ENCODE measurements at places on chromosomes 11 and 22.

- DNase-seq: no peak
These were observed 34.9 kb upstream of the NFRKB start for GRCh38 chr11:129930296-129930695.

DNA sequence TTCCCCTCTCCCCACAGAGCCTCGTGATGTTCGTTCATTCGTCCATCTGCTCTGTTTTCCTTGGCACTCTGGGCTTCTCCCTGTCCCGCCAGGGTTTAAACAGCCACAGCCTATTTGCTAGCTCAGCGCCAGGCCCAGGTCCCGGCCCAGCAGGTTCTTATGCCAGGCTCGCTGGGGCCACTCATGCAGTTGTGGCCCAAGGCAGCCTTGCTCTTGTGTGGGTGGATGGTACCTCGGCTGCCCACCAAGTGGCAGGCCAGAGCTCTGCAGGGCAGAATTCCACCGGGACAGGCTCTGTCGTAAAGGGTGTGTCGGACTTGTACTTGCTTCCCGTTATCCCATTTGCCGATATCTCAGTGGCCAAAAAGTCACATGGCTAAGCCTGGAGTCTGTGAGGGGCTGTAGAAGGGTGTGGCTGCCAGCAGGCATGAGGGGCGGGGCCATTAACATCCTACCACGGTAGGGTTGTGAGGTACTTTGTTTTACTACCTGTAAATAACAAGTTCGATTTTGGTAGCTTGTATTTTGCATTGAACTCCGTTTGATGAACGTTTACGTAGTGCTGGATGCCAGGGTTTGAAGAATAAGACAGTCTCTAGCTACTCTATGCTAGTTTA lies 7.9 kb downstream of the FAM118A start:
- DNase-seq: no peak

- DNase-seq: peak; percentile 30
These were observed 131.2 kb upstream of the MTMR2 start for GRCh38 chr11:96054870-96055705.

DNA sequence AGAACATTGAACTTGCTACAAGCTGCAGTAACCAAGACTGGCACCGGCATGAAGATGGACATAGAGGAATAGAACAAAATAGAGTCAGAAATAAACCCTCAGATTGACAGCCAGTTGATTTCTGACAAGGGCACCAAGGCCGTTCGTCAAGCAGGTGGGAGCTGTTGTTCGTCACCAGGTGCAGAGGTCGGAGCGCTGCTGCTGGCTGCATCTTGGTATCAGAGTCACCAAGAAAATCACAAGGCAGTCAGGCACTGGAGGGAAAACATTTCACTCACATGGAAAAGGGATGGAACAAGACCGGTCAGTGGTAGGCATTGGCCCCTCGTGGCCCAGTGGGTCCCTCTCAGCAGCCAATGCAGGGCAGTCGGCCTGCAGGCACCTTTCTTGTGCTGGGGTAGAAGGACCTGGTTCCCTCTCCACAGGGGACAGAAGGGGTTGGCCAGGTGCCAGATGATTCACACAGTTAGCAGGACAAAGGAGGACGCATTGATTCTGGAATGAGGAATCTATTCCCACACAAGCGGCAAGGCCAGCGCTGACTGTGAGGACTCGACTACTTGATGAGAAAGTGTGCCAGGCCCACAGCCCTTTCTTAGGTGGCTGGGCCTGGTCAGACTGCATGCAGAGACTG lies 115.8 kb upstream of the FGF3 start:
- DNase-seq: no peak

- peak; percentile 30 for DNase-seq
These were observed 76.2 kb upstream of the VPREB1 start for GRCh38 chr22:22168190-22168940.

DNA sequence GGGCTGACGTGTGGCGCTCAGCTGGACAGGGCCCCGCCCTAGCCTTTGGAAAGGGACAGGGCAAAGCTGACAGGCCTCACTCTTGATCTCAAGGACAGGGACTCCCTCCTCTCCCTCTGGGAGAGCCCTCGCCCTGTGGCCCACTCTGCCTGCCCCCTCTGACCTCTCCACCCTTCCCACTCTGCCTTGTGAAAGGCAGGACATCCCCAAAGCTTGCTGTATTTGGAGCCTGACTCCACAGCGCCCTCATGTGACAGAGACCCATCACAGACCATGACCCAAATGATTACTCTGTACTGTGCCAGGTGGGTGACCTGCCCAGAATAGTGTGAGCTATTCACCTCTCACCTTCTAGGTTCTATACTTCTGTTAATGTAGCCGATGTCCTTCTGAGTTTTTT lies 18.8 kb downstream of the P2RY2 start:
- DNase-seq: no peak
